ENCODE measurements at places on chromosomes 4 and X.

GRCh38 chrX:51855698-51856097 is 37.7 kb upstream of the MAGED1 start:
- DNase-seq: no peak

DNA sequence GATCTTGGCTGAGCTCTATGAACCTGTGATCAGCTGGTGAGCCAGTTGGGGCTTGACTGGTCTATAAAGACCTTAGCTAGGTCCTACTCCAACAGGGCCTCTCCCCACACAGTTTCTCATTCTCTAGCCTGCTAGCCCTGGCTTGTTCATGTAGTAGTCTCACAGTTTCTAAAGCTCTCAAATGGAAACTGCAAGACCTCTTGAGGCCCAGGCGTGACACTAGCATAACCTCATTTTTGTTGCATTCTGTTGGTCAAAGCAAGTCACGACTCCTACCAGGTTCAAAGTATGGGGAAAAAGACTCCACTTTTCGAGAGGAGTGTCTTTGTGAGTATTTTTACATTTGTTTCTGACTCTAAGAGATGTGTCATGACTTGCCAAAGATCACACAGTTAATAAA is 50.9 kb downstream of the CEP44 start:
- DNase-seq: no peak

- no peak for DNase-seq
These were observed 134.2 kb downstream of the EIF4E start for GRCh38 chr4:98794565-98795205.

GRCh38 chrX:138771047-138771446 is 59.5 kb upstream of the FGF13 start:
- DNase-seq: no peak

GRCh38 chr4:181503687-181504390 is 739.4 kb upstream of the TENM3 start:
- no peak for DNase-seq

DNA sequence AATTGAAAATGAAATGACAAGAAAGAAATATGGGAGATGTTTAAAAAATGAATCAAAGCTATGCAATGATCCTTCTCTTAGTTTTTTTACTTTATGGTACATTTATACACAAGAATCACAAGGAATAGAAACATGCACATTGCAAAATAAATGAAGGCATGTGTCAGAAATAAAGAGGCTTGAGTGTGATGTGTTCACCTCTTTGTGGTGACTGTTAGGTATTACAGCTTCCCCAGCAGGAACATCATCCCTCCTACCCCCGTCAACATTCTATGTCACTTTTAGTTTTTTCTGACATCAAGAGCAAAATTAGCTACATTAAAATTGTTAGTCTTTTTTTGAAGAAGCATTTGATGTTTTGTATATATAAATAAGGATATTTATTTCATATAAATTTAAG is 214.8 kb downstream of the SLC4A4 start:
- DNase-seq: no peak

DNA sequence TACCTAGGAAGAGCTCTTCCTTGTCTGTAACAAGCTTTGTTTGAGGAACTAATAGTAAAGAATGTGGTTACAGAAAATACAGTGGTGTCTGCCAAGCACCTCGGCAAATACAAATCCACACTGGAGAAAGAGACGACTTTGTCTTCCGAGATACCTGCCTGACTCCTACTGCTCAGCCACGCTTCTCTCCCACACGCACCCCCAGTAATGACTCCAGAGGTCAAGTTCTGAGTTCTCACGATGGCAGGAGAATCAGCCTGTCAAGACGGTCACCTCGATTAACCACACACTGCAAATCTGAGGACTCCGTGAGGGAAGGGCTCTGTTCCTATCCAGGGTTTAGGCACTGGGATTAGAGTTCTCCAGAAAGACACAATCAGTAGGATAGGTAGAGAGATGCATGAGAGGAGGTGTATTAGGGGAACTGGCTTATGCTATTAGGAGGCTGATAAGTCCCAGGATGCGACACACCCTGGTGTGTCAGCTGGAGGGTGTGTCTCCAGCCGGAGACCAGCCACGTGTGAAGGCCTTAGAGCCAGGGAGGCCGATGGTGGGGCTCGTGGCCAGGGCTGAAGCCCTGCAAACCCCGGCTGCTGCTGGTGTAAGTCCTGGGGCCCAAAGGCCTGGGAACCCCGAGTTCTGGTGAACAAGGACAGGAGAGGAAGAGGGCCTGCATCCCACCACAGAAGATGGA is 8.4 kb upstream of the TRIML2 start:
- DNase-seq: no peak

DNA sequence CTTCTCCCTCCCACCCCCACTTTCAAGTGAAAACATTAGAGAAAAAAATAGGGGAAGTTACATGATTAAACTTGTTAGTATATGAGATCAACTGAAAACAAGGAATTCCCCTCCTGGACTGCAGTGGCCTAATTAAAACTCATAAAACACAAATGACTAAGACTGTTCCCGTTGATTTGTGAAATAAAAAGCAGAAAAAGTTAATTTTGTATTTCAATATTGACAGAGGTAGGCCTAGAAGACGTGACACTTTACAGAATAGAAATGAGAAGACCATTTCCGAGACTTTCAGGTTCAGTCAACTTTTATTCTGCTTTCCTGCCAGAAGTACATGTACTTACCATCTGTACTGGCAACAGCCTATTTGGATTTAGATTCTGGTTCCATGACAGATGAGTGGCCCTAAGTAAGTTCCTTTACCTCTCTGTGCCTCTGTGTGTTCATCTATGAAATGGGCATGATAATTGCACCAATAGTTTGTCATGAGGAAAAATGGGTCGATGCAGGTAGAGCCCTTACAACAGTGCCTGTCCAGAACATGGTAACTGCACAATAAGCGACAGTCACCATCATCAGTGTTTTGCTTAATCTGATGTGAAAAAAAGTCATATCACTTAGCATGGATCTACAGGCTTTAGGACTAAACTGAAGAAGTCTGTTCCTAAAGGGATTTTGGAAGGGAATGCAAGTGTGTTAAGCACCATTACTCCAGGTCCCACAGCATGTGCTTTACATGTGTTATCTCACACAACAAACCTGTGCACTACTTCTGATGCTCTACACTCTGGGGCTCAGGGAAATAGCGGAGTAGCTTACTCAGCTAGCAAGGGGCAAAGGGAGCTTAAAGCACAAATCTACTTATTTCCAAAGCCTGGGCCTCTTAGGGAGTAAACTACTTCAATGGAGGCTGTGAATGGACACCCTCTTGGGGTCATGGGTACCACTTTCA is 562.3 kb upstream of the DIPK2B start:
- DNase-seq: no peak

DNA sequence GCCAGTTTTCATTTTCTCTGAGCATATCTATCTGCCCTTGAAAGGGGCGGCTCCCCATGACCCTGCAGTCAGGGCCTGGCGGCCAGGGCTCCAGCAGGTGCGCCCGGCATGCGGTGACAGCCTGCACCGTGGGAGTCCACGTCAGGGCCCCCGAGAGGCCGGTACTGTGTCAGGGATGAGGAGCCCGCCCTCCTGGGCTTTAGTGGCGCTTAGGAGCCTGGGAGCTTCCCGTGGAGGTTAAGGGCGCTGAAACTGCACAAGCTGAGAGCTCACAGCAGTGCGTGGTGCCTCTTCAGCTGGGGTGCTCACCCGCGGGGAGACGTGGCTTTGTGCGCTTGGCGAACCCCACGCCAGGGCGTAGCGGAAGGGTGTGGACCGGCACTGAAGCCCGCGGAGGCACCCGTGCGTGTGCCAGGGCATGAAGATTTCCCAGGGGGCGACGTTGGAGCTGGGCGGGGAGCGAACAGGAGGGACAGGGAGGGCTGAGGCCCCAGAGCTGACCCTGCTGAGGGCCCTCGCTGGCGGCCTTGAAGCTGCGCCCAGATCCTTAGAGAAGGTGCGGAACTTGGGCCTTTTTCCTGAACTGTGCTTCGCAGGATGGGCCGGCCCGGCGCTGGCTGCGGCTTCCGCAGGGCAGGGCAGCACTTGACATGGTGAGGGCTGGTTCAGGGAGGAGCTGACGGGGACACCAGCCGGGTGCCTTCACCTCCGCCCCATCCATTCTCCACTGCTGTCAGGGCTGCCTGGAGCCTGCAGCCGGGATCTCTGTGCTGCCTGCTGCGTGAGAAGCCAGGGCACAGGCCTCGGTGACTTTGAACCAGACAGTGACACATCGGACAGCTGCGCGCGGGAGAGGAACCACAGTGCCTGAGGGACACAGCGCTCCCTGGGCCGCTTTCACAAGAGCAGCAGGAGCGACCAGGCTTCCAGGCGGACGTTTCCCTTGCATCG is 32.9 kb downstream of the HTT-AS start:
- peak; percentile 93 for DNase-seq

- no peak for DNase-seq
These were observed 68.3 kb upstream of the RBPJ start for GRCh38 chr4:26252349-26253025.

- no peak for DNase-seq
These were observed 24.5 kb downstream of the SH3RF1 start for GRCh38 chr4:169246279-169246678.

DNA sequence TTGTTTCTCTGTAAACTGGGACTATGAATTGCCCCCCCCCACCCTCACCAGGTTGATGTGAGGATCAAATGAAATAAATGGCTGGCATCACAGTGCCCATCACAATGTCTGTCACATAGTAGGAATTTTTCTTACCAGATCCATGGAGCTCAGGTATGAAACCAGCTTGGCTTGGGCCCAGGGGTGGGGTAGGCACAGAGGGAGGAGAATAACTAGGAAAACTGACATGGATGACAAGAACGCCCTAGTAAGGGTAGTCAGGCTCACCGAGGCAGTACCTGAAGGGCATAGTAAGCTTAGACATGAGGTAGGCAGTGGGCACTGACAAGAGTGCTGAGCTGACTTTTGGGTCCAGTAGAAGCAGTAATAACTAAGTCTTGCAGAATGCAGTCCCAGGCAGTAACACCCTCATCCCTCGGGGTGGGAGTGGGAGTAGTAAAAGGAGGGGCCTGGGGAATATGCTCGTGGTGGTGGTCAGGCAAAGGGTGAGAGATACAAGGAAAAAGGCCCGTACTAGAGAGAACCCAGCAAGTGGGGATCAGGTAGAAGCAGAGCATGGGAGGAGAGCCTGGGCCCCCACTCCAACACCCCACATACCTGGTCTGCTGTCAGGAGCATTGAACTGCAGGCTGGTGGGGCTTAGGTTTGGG is 155.9 kb upstream of the PJA1 start:
- no peak for DNase-seq

DNA sequence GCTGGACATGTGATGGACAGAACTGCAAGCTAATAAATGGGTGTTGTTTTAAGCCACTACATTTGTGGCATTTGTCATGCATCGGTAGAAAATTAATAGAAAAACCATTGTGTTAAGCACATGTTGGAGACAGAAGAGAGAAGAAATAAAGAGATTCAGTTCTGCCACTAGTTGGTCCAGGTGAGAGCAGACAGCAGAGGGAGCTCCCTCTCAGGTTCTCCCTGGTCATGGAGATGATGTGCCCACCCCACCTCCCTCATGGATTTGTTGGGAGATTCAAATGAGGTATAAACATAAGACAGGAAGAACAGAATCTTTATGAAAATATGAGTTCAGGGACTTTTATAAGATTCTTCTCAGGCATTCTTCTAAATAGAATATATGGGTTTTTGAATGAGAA is 36.8 kb upstream of the OCIAD2 start:
- DNase-seq: no peak

DNA sequence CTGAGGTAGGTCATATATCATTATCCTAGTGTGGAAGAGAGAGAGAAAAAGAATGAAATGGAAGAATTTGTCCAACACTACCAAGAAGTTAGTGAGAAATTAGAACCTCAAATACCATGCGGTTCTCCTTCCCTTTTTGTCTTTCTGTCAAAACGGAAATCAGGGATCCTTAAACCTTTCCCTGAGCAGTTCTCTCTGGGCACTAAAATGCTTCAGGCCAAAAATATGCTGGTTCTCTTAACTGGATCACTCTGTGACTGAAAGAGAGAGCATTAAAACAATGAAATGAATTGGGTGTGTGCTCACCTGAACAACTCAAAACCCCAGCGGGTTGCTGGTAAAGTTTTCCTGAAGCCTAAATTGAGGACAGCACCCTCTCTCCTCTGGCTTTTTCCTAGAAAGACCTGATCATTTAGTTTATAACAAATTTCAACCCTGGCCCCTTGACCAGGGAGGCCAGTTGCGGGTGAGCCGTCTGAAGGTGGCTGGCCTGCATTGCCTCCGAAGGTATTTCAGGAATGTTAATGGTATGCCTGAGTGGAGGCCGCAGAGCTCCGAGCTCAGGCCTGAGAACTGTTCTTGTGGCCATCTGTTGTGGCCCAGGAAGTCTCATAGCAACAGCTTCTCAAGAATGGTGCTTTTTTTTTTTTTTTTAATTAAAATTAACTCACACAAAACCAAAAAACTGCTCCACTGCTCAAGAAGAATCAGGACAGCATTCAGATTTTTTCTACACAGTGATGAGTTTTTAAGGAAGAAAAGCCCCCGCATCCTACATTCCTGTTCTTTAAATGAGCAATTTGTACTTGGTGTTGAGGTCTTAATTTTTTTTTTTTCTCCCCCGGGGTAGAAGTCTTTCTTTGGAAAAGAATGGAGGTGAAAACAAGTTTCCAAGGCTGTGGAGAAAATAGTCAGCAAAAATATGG is 155.1 kb downstream of the SHROOM3 start:
- no peak for DNase-seq

GRCh38 chrX:77442728-77443127 is 4.5 kb upstream of the FGF16 start:
- DNase-seq: no peak

- DNase-seq: no peak
These were observed 37.0 kb downstream of the IL21 start for GRCh38 chr4:122583906-122584305.

GRCh38 chr4:1003271-1004070 is 8.0 kb upstream of the FGFRL1 start:
- no peak for DNase-seq

DNA sequence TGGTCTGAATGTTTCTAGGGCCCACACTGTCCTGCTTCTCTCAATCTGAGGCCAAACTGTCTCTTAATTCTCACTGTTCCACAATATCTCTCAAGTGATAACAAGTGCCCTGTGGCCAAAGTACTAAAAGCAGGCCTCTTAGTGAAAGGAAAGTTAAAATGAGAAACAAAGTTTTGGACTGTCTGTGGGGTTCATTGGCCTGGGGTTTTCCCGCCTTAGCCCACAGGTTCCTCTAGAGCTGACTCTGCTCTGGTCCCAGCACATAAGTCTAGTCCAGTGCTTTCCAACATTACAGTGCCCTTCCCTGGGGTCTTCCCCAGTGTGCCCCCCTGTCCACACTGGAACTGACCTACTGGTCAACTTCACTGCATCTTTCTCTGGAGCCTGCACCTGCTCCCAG is 6.3 kb downstream of the MAGEB1 start:
- DNase-seq: no peak

DNA sequence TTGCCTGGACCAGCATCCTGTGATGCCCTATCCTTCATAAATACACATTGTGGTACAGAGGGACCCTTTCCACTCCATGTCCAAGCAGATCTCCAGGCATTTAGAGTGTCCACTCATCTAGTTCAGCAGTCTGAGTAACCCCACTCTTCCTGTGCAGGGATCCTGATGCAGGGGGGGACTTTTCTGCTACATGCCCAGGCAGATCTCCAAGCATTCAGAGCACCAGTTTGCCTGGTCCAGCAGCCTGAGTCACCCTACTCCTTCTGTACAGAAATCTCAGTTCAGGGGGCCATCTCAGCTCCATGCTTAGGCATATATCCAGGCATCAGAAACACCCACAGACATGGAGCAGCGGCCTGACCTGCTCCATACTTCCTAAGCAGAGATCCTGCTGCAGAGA is 1089.8 kb downstream of the FAT4 start:
- DNase-seq: no peak

GRCh38 chr4:147546349-147546748 is 65.5 kb downstream of the EDNRA start:
- DNase-seq: no peak

- DNase-seq: no peak
These were observed 394.7 kb downstream of the PDGFC start for GRCh38 chr4:156576946-156577345.

- DNase-seq: no peak
These were observed 600 bp downstream of the POU3F4 start for GRCh38 chrX:83508526-83509253.
